EH (cell line): ENCODE measurements at places on chromosomes 5 and 9.

- DNase-seq = no peak
Measured at GRCh38 chr5:142358121-142358520, 33.3 kb upstream of the SPRY4 start.

- no peak for DNase-seq
Measured at GRCh38 chr9:134223591-134224122, 59.3 kb upstream of the RNU6ATAC start.

- DNase-seq = no peak
Measured at GRCh38 chr9:104775574-104775936, 11.6 kb downstream of the NIPSNAP3B start.

- DNase-seq = peak; percentile 52
Measured at GRCh38 chr9:18721267-18721994, 247.5 kb downstream of the ADAMTSL1 start.

- DNase-seq = peak; percentile 55
Measured at GRCh38 chr9:32581512-32582143, 8.7 kb upstream of the NDUFB6 start.

DNA sequence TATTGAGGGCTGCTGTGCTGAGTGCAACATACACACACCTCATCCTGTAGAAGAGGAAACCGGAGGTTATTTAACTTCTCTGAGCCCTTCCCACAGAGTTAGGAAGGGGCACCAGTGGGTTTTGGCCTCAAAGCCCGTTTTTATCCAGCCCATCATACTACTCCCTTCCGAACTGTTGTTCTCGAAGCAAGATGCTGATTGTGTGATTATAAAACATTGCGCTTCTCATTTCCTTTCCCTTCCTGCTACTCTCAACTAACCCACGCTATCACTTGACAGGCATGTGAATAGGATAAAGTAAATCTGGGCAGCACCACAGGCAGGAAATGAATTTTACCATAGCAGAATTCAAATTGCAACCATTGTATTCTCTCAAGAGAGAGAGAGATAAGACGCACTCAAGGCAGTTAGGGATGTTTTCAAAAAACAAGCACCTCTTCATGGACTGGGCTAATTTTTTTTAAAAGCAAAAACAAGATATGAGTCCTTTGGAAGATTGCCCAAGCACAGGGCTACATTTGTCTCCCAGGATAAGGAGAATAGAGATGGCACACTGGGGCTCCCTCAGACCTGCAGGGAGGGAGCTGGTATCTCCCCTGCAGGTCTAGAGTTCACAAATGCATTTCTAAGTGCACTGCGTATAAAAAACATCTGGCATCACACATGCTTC lies 52.6 kb downstream of the GNA14 start:
- DNase-seq = no peak

DNA sequence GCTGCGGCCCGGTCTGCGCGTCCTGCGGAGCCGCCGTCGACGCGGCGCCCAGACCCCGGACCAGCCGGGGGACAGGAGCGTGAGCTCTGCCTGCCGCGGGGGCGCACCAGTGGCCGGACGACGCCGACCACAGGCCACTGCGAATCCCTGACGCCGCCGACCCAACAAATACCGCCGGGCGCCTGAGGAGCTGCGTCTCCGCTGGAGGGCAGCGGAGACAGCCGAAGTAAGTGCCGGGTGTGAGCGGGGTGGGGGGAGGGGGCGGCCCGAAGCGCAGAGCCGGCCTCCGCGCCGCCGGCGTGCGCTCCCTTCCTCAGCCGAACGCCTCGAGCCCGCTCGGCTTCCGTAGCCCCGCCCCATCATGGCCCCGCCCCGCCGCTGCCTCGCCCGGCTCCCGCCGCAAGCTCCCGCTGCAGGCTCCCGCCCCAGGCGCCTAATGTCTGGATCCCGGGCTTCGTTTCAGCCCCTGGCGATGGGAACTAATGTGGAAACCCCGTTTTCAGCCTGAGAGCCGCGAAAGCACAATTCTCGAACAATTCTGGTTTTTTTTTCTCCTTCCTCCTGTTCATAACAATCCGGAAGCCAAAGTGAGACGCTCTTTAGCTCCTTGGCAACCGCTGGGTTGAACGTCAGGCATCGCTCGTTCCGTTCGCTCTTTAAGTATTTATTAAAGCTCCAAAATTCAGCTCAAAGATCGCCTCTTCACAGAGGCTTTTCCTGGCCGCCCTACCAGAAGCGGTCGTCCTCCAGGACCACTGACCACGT lies at the start of gene RFK:
Gene RFK, minus strand, starts transcription at position 232 of the 765 bp plus-strand sequence. CDS start 255 bp downstream, outside the sequence.
- DNase-seq = peak; percentile 93

GRCh38 chr5:64165500-64166200 lies at the start of gene RNF180:
Gene RNF180, plus strand, starts transcription at chr5:64165843. Its CDS starts 34,965 bp downstream, at chr5:64200808.
- DNase-seq = peak; percentile 69

- peak; percentile 56 for DNase-seq
Measured at GRCh38 chr5:52657247-52657645, 130.5 kb upstream of the ITGA1 start.

- no peak for DNase-seq
Measured at GRCh38 chr9:130480673-130481072, 35.9 kb downstream of the ASS1 start.

DNA sequence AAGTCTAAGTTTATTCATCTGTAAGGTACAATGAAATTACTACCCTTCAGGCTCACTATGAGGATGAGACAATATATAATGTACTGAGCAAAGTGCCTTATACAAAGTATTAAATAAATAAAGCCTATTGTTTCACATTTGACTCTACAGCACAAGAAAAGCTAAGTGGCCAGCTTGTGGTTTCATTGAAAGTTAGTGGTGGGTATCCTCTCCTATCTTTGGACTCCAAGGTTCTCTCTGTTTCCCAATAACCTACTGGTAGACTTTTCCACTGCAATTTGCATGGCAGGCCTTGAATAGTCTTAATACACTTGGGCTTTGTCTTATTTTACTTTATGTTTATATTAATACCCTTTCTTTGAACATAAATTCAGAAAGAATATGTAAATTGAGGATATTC lies 262.7 kb downstream of the DEPDC1B start:
- no peak for DNase-seq

DNA sequence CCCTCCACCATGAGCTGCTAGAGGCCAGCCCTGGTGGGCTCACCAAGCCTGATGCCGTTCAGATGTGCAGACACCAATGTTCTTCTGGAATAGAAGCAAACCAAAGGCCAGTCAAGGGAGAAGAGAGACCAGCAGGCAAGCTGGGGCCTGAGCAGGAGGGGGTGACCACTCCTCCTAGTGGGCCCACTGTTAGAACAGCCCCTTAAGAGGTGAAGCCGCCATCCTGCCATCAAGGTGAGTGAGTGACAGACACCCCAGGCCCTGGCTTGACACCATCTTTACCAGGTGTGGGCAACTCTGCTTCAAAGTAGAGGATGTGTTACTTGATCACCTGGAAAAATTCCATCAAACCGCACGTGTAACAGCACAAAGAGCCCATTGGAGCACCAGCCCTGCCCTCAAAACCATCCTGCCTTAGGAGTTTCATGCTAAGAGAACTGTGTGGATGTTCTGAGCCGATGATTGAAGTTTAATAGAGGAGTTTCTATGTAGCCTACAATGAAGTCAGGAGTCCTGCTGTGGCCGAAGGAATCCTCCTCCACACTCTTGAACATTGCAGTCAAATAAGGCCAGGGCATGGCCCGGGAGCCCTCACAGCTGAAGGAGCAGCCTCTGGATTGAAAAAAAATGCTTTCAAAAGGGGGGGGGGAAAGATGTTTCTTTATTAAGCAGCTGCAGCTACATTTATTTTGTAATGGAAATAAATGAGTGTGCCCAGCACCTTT lies 20.8 kb downstream of the AMBP start:
- no peak for DNase-seq

GRCh38 chr9:83472221-83472665 lies 66.0 kb downstream of the FRMD3 start:
- peak; percentile 67 for DNase-seq

- DNase-seq = peak; percentile 96
Measured at GRCh38 chr5:56211298-56211865, 21.7 kb downstream of the ANKRD55 start.

DNA sequence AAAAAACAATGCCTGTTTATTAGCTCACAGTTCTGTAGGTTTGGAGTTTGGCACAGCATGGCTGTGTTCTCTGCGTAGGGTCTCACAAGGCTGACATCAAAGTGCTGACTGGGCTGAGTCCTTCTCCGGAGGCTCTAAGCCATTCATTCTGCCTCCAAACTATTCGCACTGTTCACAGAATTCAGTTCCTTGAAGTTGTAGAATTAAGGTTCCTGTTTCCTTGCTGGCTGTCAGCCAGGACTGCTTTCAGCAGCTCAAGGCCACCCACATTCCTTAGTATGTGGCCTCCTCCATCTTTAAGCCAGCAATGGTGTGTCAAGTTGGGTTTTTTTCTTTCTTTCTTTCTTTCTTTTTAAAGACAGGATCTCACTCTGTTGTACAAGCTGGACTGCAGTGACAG lies 161.9 kb downstream of the CDH6 start:
- DNase-seq = no peak

DNA sequence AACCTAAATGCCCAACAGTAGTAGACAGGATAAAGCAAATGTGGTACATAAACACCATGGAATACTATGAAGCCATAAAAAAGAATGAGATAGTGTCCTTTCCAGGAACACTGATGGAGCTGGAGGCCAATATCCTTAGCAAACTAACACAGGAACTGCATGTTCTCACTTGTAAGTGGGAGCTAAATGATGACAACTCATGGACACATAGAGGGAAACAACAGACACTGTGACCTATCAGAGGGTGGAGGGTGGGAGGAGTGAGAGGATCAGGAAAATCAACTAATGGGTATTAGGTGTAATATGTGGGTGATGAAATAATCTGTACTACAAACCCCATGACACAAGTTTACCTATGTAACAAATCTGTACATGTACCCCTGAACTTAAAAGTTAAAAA lies 505.7 kb downstream of the RAB3C start:
- DNase-seq = no peak

DNA sequence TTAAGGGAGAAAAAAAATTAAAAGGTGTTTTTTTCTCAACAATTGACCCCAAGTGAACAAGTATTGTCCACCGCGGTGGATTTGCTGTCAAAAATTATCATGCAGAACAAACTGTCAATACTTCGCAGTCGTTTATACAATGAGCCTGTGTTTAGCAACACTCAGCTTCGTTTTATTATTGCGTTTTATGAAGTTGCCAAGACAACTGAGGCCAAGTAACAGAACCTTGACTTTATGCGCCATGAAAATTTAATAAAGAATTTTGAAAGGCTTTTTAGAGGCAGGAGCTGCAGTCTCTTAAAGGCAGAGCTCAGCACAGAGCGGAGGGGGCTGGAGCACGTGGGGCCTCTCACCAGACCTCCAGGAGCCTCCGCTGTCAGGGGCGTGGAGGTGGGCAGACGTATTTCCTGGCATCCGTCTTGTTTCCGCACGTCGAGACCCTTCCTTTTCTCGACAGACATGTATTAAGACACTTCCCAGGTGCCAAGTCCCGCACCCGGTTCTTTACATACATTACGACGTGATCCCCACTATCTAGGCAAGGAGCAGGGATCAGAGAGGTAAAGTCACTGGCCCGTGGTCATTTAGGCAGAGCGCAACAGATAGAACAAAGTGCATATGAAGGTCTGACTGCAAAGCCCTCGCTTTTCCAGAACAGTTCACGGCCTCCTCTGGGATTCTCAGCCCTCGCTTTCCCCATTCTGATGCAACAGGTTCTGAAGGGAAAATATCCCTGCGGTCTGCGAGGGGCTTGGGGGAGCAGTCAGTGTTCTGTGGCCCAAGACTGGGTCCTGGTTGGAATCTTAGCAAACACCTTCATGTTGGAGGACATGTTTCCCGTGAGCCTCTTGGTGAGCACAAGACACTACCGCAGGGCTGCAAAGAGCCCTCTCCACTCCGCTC lies 164.4 kb downstream of the DAB2IP start:
- no peak for DNase-seq

DNA sequence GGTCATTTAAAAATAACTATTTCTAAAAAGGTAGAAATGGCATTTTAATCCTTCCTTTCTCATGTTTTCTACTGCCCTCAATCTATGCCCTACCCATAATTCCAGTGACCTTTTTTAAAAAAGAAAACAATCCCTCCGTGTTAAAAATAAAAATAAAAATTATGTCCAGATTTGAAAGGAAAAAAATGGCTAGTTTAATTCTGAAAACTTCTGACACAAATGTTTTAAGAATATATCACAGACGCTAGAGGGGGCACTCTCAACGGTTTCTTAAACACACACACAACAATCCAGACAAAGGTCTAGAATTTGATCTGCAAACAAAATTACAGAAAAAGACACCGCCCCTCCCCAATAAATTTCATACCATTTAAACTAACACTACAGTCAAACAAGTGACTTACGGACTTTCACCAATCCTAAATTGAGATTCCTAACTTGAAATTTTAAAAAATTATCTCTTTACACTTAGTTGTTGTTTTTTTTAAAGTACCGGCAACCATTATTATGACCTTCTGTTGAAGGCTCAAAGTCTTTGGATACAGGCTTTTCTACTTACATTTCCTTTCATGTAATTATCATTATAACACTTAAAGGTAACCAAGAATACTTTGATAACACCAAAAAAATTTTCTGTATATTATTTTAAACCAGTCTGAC lies 38.2 kb downstream of the CLINT1 start:
- peak; percentile 43 for DNase-seq

DNA sequence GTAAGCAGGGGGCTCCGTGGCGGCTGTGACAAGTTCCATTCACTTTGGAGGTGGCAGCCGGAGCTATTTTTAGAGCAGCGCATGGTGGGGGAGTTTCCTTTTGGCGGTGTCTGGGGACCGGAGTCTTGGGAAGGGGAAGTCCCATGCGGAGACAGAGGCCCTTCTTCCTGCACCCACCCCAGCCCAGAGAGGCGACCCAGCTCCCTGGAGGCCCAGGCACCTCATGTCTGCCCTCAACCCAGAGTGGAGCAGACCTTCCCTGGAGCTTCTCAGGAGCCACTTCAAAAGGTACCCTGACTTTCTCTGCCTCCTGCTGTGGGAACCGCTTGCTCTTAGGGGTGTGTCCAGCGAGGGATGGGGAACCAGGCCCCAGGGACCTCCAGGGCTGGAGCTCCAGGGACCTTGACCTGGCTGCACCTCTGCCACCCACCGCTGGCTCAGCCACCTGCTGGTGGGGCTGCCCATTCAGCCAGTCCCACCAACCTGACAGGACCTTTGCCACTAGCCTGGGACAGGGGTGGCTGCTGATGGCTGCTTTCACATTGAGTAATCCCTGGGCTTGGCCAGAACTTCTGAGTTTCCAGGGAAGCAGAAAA lies 34.1 kb downstream of the NEK6 start:
- no peak for DNase-seq

- no peak for DNase-seq
Measured at GRCh38 chr9:137461316-137461662, 2.2 kb upstream of the NSMF start.

DNA sequence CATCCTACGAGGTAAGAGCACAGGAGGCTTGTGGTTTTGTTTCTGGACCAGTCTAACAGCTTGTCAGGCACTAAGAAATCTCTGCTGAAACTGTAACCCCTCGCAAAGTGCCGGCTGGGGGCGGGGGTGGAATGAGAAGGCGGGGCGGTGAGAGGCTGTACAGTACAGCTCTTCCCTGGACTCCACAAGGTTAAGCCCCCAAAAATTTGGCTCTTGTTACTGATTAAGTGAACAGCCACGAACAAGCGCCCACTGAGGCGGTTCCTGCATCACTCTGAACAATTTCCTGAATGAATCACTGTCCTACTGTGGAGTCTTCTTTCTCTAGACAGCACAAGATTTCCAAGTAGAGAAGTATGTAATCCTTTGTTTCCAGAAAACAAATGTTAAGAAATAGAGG lies 6.8 kb downstream of the FBP2 start:
- peak; percentile 29 for DNase-seq

GRCh38 chr5:91794856-91795548 lies 411.9 kb upstream of the ARRDC3 start:
- DNase-seq = no peak

- DNase-seq = peak; percentile 75
Measured at GRCh38 chr9:21559402-21560280, 77.5 kb upstream of the IFNE start.

- DNase-seq = peak; percentile 33
Measured at GRCh38 chr5:135348918-135349317, 50.1 kb downstream of the MACROH2A1 start.
